M059J (cell line): ENCODE measurements at places on chromosomes 5 and 9. TPM values are rescaled to one million over a fixed set of nuclear protein-coding genes. Genes with fewer than 3 reads are reported as not detected.

- DNase-seq = no peak
Measured at GRCh38 chr9:5994493-5994892, 20.9 kb downstream of the RANBP6 start.

- no peak for DNase-seq
Measured at GRCh38 chr5:158423623-158424200, 564.8 kb upstream of the CLINT1 start.

GRCh38 chr5:84961193-84961592 lies 576.5 kb upstream of the EDIL3 start:
- DNase-seq = no peak

- DNase-seq = no peak
Measured at GRCh38 chr5:78274540-78275197, 19.8 kb downstream of the AP3B1 start.

GRCh38 chr9:71819115-71819739 lies 50.9 kb upstream of the CEMIP2 start:
- peak; percentile 41 for DNase-seq

Gene NR2F1-AS1
- total RNA-seq = 25.2 and 34.4 TPM in 2 replicates

DNA sequence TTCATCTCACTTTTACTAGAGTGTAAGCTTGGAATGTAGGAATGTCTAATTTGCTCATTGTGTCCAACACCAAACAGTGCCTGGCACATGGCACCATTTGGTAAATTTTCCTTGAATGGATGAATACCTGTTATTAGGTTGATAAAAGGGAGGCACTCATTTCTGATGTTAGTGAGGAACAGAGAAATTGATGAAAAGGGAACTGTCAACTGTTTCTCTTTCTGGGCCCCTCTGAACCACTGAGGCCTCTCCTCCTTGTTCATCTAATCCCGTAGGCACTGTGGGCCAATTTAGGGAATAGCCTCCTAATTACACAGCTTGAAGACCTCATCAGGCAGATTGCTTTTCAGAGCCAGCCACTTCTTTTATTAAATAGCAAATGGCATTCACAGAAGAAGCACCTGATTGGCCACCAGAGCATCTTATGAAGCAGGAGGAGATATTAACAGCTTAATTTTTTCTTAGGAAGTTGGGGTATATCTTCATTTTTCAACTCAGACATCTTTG lies 22.6 kb downstream of the MRRF start:
- DNase-seq = no peak

Gene BHMT
- total RNA-seq = not detected in 2 replicates

DNA sequence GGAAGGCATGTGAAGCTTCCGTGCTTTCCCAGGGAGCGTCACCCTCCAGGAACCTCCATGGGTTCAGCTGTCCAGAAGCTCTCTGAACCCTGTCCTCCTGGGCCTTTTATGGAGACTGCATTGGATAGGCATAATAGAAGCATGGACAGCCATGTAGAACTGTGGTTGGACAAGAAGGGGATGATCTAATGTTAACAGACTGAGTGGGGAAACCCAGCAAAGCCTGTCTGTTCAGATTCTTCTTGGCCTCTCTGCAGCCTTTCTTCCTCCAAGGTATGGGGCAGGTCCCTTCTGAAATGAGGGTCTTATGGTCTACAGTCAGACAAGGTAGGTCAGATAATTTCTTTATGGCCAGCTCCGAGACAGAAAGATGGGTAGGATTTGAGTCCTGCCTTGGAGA lies 59.1 kb upstream of the CTNNA1 start:
- DNase-seq = no peak

- DNase-seq = no peak
Measured at GRCh38 chr5:133685402-133686018, 73.2 kb upstream of the FSTL4 start.

GRCh38 chr9:81372628-81373191 lies 316.6 kb downstream of the TLE1 start:
- no peak for DNase-seq

- DNase-seq = no peak
Measured at GRCh38 chr5:158461240-158461854, 602.4 kb upstream of the CLINT1 start.

Gene TMEM141
- 63.0 and 84.8 TPM in 2 replicates for total RNA-seq

DNA sequence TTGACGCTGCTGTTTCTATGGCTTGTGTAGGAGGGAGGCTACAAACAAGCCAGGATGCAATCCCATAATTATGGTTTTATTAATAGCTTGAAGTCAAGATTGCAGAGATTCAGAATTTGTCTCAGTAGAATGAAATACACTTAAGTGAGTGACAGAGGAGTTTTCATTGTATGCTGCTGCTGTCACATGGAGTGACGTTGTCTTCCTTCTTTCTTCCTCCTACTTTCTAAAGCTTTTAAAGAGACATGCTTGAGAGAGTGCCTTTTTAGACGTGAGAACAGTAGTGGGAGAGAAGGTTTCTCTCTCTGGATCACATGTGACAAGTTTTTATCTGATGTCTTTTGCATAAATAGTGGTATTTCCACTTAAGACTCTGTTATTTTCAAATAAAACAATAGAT lies 48.9 kb downstream of the MACIR start:
- DNase-seq = no peak

- peak; percentile 6 for DNase-seq
Measured at GRCh38 chr5:109743041-109743531, 53.4 kb downstream of the MAN2A1 start.
